ENCODE measurements at places on chromosomes 11 and 22.

GRCh38 chr11:115718945-115719344 lies 214.7 kb upstream of the CADM1 start:
- DNase-seq, result no peak

- no peak for DNase-seq
Measured at GRCh38 chr11:128574576-128575011, 12.8 kb downstream of the ETS1 start.

DNA sequence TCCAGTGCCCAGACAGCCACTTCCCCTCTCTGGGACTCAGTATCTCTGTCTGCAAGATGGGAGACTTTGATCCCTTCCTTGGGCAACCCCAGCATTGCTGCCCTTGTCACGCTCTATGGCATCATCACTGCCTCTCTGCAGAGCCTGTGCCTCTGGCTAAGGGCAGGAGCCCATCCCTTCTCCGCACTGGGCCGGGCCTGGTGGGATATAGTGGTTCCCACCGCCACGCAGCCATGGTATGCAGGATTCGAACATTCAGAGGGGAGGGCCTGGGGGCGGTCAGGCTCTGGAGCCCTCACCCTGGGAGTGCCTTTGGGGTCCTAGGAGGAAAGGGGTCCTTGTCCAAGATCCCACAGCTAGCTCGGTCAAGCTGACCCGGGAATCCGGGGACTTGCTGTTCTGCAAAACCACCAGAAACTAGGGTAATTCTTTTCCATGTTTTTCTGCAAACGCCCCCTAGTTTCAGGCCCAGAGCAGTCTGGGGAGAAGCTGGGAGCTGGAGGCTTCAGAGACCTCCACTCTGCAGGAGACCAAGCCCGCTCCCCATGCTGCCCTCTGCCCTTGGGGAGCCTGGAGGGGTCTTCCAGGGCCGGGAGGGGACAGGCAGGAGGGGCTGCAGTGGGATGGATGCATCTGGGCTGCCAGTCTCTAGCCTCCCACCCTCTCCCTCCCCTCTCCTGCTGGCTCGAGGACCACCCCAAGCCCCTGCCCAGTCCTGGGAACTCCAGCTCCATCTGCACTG lies 24.4 kb upstream of the CBX7 start:
- no peak for DNase-seq

GRCh38 chr11:2529636-2530035 lies 84.8 kb downstream of the KCNQ1 start:
- DNase-seq, result no peak

GRCh38 chr22:20219667-20220628 lies 48.2 kb downstream of the RTN4R start:
- DNase-seq, result no peak

GRCh38 chr11:117839380-117839881 lies 14.9 kb upstream of the FXYD2 start:
- no peak for DNase-seq

GRCh38 chr11:68763926-68764657 lies 12.8 kb upstream of the TESMIN start:
- DNase-seq, result no peak

GRCh38 chr11:86136538-86136937 lies 67.7 kb upstream of the PICALM start:
- no peak for DNase-seq

DNA sequence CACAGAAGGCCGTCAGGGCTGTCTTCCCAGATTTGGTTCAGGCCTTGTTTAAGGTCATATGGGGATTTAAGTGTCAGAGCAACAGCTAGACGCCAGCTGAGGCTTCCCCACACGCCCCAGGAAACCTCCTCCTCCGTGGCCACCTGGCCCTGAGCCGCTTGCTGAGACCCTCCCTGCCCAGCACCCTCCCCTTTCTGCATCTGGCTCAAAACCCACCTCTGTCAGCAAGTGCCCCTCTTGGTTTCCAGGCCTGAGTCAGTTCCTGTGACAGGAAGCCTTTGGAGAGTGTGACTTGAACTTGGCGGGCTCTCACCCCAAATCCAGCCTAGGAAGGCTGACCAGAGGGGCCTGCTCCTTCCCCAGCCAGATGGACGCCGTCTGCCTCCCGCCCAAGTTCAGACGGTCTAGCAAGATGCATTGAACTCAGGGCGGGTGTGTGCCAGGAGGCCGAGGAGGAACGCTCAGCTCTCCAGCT lies 561 bp downstream of the FXYD2 start:
- no peak for DNase-seq

GRCh38 chr11:46102843-46103242 lies 18.4 kb downstream of the PHF21A start:
- no peak for DNase-seq

DNA sequence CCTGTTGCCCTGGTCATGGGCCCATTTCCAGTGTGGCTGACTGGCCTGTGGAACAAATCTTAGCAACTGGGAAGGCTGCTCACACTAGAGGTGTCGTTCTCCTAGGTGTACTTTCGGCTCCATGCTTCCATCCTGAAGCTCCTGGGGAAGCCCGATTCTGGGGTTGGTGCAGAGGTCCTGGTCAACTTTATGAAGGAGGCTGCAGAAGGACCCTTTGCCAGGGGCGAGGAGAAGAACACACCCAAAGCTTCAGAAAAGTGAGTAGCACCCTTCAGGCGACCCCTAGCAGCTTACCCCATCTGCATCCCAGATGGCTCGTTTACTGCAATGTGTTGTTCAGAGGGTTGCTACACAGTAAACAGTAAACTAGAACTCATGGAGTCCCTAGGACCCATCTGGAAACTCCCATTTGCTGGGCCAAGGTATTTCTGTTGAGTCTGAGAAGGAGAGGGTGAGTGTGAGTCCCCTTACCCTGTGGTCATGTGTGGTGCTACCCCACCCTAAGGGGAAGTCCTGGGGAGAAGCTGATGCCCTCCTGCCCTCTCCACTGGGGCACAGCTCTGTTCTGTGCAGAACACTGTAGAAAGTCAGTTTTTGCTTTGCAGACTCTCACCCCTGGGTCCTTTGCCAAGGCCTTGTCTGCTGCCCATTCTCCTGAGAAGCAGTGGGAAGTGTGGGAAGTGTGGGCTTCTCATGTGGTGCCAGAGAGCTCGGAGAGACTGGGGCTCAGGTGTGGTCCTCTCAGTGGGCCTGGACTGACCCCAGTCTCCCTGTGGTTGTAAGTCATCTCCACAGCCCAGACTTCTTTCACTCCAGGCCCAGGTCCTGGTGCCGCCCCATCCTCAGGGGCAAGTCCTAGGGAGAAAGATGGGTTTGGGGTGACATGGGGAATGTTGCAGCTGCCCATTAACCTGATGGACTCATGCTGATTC lies 85.0 kb downstream of the CABIN1 start:
- no peak for DNase-seq

DNA sequence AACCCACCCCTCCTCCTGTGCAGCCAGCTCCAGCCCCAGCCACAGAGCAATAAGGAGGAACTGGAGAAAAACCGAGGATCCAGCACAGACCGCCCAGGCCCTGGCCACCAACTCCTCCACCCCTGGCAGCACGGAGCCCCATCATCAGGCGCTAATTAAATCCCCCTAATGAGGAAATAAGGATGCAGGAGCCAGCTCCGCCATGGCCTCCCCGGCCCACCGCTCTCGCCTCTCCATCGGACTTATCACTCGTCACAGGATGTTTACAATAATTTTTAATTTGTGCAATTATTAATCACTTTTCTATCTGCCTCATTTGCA lies 42.6 kb downstream of the BUD13 start:
- no peak for DNase-seq
